LNCaP clone FGC (cell line): ENCODE measurements at places on chromosomes 5 and 9.

DNA sequence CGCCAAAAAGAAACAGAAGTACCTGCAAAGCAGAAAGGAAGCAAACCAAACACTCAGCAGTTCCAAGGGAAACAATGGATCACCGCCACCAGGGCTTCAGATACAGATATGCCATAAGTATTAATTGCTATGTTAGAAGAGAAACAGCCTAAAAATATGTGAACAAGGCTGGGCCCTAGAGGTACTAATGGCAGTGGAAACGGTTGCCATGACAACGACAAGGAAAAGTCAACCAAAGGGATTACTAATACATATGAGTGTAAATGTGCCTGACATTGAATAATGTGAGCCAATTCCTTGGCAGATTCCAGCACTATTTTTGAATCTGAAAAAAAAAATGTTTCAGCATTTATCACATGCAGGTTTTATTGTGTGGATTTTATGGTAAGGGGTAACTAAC lies 75.0 kb downstream of the CAVIN4 start:
- DNase-seq: no peak

- no peak for DNase-seq
These were observed 189.0 kb downstream of the SNCAIP start for GRCh38 chr5:122501089-122501435.

DNA sequence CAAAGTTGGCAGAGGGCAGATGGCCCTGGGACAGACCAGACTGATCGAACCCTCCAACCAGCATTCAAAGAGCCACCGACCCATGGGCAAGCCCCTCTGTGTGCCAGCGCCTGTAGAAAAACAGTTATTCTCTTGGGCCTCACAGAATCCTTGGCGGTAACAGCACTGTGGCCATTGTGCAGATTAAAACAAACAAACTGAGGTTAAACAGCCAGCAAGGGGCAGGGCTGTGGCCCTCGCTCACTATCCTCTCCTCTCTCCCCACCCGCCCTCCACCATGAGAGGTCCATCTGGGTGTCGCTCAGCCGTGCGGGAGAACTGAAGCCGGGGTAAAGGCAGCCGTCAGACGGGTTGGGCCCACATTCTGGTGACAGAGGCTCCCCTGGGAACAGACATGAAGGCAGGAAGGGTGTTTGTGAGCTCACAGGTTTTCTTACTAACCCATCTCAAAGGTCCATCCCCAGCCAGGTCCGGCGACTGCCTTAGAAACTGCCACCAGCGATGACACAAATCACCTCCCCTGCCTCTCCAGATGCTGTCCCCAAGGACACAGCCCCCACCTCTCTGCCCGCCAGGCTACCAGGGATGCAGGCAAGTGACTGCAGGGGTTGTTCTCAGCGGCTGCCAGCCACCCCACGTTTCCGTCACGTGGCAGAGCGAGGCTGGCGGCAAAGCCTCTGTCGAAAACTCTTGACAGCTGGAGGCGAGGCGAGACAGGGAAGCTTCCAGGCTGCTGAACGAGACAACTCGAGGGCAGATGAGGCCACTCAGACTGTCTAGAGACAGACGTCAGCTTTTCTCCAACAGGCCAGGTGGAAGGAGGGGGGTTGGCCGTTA lies 75.8 kb upstream of the SARDH start:
- no peak for DNase-seq

GRCh38 chr5:59755476-59755875 lies 138.1 kb downstream of the PDE4D start:
- peak; percentile 82 for DNase-seq

DNA sequence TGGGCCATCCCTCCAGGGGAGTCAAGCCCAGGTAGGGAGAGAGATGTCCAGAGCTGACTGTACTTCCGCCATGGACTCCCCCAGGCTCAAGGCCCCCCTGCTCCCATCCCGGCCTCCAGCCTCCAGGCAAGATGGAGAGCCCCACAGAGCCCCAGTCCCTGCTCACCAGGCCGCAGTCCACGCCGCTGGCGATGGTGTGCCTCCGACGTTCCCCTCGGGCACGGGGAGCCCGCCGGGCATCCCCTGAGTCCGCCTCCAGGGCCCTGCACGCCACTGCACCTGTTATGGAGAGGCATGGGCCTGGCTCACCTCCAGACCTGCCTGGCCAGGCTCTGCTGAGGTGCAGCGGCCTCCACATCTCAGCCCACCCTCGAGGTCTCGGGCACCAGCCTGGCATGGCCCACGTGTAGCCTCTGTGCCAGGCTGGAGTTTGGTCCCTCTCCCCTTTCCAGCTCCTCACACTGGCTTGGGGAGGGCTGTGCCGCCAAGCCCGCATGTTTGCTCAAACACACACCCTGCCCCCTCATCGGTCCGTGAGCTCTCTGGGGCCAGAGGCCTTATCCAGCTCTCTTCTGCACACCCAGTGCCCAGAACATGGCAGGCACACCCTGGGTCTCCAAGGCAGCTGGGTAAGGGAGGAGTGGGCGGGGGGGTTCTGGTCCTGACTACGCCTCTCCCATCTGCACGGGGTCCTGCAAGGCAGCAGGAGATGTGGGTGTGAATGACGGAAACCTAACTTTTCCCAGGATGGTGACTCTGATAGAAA lies 4.1 kb downstream of the SAPCD2 start:
- DNase-seq: no peak

DNA sequence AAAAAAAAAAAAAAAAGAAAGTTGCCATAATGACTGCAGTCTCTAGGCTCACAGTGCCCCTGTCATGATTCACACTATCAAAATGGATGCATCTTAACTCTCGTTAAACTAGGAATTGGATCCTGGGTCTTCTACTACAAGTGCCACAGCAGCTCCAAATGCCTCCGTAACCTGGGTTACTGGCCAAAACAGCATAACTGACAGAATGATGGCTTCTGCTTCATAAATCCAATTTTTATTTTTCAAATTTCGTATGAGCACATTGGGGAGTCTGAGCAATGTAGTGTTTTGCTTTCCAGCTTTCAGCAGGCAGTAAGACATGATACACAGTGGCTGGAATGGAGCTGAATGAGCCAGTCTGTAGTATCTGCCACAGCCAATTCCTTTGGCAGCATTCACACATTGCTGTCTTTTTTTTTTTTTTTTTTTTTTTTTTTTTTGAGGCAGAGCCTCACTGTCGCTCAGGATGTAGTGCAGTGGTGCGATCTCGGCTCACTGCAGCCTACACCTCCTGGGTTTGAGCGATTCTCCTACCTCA lies 36.0 kb upstream of the NPM1 start:
- DNase-seq: no peak

DNA sequence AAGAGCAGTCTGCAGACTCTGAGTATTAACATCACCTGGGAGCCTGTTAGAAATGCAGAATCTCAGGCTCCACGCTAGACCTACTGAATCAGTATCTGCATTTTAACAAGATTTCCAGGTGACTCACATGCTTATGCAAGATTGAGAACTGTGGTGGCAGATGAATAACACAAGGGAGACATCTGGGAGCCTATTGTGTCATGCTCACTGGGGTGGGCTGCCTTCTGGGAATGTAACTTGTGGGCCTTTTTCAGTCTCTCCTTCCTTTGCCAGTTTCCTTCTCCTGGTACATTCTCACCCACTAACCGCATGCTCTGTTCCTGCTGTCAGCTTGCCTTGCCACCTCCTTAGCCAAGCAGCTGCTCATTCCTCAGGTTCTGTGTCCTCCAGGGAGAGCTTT lies 176.6 kb upstream of the C9orf72 start:
- no peak for DNase-seq

DNA sequence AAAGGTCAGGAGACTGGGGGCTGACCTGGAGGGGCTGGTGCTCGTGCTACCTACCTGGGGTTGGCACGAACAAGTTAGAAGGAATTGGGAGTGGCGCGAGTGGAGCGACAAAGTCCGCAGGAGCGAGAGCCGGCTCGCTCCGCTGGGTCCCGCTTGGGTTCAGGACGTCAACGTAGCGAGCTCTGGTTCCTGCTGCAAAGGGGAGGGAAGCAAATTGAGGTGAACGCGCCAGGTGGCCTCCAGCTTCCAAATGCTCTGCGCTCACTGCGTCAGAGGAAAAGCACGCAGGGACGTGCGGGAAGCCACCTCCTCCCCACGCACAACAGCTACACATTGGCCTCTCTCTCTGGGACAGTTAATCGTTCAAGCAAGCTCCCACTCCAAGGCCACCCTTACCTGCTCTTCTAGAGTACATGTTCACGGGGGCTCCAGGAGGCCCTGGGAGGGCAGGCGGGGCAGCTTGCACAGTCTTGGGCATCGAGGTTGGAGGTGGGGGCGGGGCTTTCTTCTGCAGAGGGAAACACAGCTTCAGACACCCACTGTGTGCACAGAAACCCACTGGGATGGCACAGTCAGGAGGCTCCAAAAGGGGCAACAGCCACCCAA lies 7.6 kb upstream of the INPP5E start:
- no peak for DNase-seq

- no peak for DNase-seq
These were observed 1.7 kb upstream of the SLC34A1 start for GRCh38 chr5:177382423-177383029.

- no peak for DNase-seq
These were observed 303.9 kb downstream of the ICE1 start for GRCh38 chr5:5726401-5726800.

- no peak for DNase-seq
These were observed 62.0 kb upstream of the STARD4 start for GRCh38 chr5:111574311-111574710.

DNA sequence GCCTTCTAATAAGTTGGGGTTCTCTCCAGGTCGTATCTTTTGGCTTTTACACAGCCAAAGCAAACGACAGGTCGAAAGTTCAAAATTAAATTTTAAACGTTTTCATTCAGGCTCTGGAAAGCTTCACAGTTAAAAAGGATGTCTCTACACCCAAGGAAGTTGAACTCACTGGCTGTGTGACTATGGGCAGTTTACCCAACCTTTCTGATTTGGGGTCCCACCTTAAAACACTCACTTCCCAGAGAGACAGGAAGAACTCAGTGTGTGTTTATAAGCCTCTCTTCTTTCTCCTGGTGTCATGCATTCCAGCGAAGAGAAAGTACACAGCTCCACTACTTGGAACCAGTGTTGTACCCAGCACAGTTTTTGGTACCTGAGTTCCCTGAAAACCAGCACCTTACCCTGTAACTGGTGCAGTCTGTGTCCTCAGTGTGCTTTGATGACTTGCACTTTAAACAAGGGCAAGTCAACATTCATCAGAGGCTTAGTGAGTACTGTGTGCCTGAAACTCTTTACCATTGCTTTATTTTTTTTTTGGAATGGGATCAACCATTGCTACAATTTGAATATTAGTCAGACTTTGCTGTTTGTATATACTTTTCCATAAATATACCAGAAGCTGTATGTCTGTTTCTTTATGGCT lies 1.7 kb downstream of the SRD5A1 start:
- no peak for DNase-seq

- DNase-seq: peak; percentile 96
These were observed 59.1 kb upstream of the PJA2 start for GRCh38 chr5:109468737-109469420.

GRCh38 chr9:76358628-76359280 lies 35.5 kb downstream of the RFK start:
- DNase-seq: no peak

DNA sequence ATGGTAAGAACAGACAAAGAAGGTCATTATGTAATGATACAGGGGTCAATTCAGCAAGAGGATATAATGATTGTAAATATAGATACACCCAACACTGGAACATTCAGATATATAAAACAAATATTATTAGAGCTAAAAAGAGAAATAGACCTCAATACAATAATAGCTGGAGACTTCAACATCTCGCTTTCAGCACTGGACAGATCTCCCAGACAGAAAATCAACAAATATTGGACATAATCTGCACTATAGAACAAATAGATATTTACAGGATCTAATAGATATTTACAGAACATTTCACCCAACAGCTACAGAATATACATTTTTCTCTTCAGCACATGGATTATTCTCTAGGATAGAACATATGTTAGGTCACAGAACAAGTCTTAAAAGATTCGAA lies 190.6 kb upstream of the RFX3 start:
- DNase-seq: no peak

GRCh38 chr9:6305954-6306563 lies 22.1 kb upstream of the TPD52L3 start:
- DNase-seq: peak; percentile 28

DNA sequence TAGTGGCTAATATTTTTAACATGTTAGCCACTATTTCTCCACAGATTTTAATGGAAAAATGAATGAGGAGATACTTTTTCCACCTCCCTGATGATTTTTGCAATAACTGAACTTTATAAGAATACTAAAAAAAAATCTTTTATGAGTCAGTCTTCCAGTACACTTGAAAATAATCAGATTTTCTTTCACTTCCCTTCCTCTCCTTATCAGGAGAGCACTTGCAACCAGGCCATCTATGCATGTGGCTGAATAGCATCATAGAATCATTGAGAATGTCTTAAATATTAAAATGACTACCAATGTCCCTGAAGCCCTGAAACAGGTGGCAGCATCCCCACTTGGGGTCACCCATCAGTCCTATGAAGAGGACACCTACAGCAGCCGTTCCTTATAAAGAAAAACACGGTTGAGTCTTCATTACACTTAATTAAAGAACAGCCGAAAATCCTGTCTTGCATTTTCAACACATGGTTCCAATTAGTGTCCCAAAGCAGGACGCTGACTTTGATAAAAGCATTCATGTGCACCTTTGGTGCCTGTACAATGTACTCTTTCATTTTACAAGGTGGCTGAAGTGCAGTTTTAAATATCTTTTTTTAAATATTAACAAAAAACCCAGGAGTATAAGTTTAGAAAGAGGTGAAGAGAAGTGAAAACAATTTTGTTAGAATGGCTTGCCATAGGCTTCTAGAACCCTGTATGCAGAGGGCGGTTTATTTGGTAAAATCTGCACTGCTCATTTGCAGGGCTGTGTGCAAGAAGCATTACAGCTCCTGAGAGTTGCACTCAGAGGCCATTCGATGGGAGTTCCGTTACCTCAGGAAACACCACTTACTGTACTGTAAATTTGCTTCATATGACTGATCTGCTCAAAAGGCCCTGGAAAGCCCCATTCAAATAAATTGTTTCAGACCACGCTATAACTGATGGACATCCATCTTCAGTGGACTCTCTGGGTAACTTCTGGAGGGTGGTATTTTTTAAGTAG lies 106.9 kb upstream of the VCAN start:
- DNase-seq: no peak

- no peak for DNase-seq
These were observed 4.4 kb upstream of the SPTLC1 start for GRCh38 chr9:92119586-92119985.

DNA sequence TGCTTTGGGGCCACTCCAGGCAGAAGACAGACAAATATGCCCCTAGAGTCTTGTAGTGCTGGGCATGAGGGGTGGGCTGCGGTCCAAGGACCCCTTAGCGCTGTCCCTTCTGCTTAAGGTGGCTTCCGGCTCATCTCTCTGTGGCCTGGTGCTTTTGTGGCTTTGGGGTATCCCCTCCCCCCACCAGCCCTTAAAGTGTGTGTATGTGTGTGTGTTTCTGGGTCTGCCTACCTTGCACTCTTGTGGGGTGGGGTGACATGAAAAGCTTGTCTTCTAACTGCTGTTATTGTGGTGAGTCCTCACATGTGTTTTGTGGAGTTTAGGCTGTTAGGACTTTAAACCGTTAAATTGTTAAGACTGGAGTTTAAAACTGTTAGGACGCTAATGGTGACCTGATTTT lies 23.6 kb downstream of the MARCHF6 start:
- DNase-seq: no peak

DNA sequence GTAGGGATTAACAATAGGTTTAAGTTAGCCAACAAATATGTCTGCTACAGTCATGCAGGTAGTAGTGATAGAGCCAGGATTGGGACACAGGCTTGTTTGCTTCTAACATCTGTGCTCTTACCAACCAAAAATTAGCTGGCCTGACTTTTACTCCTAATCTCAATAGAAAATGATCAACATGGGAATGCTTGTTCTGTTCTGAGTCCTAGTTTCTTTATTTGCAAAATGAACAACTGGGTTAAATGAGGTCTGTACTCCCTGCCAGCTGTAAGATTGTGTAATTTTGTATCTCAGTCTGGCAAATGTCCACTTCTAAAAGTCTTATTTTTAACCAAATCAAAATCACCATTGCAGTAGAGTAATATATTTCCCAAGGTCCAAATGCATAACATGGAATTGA lies 216.8 kb downstream of the NMUR2 start:
- no peak for DNase-seq
